ENCODE measurements at places on chromosomes 1 and 21.

DNA sequence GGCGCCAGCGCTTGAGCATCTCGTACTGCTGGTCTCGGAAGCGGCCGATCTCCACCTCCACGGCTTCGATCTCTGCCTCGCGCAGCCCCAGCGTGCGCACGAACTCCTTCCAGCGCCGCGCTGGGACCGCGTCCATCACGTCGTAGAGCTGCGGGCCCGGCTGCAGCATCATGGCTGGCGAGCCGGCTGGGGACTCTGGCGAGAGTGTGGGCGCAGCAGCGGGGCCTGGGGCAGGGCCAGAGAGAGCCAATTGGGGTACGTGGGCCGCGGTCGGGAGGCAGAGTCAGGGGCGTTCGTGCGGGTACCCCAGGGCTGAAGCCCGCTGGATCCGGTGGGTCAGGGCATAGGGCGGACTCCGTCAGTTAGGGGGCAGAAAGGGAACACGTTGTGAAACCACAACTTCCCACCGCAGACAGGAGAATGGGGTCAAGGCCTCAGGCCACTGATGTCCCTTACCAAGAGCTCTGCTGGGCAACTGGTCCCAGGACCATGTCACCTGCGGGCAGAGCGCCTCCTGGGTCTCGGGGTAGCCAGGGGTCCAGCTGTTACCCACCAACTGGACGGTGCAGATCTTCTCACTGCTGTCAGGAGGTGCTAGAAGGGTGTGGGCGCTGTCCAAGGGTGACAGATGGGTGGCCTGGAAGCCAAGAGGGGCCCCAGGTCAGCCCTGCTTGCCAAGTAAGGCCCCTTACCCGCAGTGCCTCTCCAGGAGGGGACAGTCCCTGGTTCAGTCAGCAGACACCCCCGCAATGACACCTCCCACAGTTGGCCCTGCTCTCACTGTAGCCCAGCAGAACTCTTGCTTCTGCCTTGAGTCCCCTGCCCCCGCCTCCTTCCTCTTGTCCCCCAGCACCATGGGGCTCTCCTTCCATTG is 4.2 kb downstream of the TNFRSF25 start:
- no peak for DNase-seq

- no peak for DNase-seq
Observed at GRCh38 chr1:237953238-237953637, 62.5 kb upstream of the ZP4 start.

DNA sequence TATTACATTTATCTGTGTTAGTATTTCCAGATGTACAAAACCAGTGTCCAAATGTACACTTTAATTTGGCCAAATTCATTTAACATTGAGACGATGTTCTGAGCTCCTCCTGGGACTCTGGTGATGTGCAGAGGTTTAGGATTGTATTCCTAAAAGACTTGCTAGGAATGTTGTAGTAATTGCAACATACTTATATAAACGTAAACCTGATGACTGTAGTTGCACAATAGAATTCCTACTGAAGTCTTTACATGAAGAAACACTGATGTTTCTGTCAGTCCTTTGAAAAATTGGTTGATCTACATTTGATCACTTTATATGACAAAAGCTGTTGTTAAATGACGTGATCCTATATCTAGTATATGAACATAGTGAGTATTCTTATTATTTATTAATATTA is 5.1 kb upstream of the OR14C36 start:
- no peak for DNase-seq

DNA sequence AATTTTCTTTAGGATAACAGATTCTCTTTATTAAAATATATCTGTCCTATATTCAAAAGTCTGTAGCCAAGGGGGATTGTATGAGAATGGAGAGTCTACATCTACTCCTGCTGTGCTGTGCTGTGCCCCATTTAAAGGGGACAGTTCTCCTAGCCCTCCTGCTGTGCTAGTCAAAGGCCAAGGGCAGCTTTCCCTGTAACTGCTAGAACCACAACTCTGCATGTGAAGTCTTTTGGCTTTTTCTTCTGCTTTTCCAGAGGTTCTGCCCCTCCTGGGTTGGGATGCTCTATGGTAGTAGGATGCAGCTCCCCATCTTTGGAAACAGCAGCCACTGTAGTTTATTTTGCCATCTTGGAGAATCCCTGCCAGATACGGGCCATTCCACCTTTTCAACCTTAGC is 197.5 kb upstream of the JUN start:
- DNase-seq = no peak

GRCh38 chr21:41801321-41802197 is 34.7 kb upstream of the RIPK4 start:
- DNase-seq = no peak

DNA sequence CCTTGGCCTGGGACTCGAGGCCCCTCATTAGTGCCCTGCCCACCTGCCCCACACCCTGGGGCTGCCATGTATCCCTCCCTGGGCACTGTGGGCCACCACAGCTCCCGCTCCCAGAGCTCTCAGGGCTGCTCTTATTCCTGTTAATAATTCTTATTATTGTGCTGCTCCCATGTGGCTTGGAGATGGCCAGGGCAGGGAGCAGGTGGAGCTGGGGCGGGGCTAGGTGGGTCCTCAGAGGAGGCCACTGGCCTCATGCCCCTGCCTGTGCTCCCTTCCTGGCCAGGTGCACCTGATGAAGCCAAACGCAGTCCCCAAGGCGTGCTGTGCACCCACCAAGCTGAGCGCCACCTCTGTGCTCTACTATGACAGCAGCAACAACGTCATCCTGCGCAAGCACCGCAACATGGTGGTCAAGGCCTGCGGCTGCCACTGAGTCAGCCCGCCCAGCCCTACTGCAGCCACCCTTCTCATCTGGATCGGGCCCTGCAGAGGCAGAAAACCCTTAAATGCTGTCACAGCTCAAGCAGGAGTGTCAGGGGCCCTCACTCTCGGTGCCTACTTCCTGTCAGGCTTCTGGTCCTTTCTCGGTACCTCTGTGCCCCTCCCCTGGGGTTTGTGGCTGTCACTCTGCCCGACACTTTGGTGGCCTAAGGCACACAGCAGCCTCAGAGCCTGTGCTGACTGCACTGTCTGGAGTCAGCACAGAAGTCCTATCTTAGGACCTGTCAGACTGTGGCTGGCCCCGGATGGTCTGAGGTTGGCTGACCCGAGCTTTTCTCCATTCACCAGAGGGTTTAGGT is 34.1 kb downstream of the BMP8A start:
- DNase-seq = no peak

- DNase-seq = peak; percentile 83
Observed at GRCh38 chr1:11802973-11803885, 2.5 kb downstream of the MTHFR start.

DNA sequence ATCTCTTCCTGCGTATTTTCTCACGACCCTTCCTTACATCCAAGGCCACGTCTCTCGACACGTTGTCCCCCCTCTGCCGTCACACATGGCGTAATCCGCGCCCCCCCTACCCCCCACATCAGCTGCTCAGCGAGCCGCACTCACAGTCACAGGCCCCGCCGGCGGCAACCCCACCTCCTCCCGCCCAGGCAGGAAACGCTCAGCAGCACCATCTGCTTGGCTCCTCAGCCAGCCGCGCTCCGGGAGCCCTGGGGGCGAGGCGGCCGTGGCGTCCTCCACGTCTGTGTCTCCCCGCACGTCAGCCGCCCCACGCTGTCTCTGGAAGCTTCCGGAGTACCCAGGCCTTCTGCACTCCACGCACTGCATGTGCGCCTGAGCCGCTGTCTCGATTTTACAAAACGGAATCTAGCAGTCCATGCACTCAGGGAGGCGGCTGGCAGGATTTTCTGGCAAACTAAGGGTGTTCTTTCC is 64.6 kb downstream of the SIK1 start:
- DNase-seq = peak; percentile 40

DNA sequence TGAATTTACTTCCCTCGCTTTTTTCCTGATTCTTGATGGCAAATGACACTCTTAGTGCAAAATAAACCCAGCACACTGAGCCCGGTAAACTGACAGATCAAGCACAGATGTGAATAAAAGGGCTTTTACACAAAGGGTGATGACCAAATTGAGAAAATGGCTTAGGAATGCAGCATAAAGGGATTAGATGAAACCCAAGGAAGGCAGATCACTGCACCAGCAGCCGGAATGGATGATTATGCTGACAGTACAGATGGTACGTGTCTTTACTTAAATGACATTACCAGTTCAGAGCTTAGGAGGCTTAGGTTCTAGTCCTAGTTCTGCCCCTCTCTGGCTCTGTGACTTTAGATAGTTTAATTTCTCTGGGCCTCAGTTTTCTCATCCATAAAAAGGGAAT is 12.0 kb downstream of the PKP1 start:
- no peak for DNase-seq
